Stimulated activated CD4-positive, alpha-beta T cell treated with anti-CD3 and anti-CD28 coated beads, Interleukin-1b, Interleukin-23, amount 100 ng/mL, for 48 hours (primary cell): ENCODE measurements at places on chromosomes 13 and 19.

- DNase-seq, result no peak
These were observed 338.9 kb downstream of the TEX29 start for GRCh38 chr13:111659219-111659775.

GRCh38 chr13:85603735-85604134, 195.5 kb downstream of the SLITRK6 start:
- no peak for DNase-seq

GRCh38 chr13:60095300-60095699, 68.4 kb downstream of the DIAPH3 start:
- no peak for DNase-seq

DNA sequence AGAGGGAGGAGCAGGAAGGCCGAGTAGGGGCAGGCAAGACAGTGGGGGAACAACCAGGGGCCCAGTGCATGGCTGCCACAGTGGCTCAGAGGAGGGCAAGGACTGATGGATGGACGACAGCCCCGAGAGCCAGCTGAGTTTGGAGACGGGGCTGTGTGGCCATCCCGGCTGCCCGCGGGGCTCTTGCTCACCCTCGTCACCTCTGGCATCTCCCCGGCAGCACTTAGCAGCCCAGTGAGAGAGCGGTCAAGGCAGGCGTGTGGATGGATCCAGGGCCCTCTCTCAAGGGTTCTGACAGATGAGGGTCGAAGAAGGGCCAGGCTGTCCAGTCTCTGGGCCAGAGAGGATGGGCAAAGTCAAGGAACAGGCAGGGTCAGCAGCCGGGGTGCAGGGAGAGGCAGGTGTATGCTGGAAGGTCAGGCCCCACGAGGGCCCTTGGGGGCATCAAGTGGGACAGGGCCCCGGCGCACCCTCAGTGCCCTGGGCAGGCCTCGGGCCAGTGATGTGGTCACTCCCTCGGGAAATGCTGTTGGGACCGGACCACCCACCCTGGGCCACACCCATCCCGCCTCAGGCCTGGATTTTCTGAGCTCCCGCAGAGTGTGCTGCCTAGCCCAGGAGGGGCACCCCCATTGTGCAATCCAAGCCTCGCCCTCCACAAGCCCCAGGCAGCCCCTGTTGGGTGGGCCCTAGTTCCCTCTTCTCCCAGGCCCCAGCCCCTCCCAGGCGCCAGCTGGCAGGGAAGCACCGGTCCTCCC, 56.4 kb upstream of the TPM4 start:
- DNase-seq, result no peak

DNA sequence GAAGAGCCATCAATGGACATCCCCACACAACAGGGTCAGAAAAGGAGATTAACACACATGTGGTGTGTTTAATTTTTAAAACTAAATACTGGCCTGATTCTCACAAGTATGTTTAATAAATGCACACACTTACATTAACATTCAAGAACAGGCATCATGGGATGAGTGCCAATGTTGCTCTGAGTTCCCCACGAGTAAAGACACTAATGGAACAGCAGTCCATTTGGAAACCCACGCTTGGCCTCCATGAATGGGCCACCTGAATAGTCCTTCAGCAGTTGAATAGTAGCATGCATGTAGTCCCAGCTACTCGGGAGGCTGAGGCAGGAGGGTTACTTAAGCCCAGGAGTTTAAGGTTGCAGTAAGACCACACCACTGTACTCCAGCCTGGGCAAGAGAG, 195.2 kb upstream of the IPO5 start:
- DNase-seq, result no peak

- peak; percentile 11 for DNase-seq
These were observed 920 bp upstream of the UBE2L5 start for GRCh38 chr13:30421093-30422053.

- DNase-seq, result no peak
These were observed 69.8 kb downstream of the LRCH1 start for GRCh38 chr13:46622630-46623256.
